Sigmoid colon (tissue), 7 donors: ENCODE measurements at places on chromosomes 4 and X.
A peak's percentile ranks its signal among the peaks of the same experiment; 100 is the strongest.

DNA sequence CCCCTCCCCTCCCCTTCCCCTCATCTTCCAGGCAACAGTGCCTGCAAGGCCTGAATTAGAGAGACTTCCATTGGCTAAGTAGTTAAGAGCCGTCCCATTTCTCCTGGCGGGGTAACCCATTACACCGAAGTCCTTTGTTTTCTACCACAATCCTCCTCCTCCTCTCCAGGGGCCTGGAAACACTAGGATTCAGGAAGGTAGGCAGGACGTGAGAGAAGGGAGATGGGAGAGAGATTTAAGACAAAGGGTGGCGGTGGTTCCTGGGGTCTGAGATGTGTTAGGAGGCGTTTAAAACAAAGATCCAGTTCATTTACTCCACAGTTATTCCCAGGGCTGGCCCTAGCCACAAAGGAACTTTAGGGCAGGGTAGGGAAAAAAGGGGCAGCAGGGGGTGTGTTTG, 28.0 kb downstream of the NYX start:
- DNase-seq: no peak

DNA sequence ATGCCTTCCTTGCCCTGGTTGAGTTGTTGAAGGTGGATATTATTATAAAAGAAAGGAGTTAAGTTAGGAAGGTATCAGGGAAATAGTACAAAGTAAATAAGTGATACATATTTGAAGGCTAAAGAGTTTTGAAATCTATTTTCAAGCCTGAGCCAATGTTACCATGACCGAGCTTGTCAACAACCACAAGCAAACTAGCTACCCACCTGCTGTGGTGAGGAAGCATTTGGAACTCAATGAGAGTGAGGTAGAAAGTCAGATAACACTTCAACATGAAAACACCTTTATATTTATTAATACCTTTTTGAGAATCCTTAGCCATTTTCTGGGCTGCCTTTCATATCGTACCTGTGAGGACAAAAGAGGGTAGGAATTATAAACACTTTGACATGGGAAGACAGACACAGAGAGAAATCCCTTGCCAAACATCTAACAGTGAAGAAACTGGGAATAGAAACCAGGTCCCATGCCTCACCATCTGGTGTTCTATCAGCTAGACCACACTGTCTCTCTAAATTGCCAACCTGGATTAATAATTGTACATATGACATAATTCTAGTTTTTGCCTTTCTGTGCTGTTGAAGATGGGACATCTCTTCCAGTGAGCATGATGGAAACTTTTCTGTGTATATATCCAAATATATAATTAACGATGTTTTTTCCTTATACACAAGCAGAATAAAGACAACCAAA, 606.4 kb upstream of the NR3C2 start:
- no peak for DNase-seq

DNA sequence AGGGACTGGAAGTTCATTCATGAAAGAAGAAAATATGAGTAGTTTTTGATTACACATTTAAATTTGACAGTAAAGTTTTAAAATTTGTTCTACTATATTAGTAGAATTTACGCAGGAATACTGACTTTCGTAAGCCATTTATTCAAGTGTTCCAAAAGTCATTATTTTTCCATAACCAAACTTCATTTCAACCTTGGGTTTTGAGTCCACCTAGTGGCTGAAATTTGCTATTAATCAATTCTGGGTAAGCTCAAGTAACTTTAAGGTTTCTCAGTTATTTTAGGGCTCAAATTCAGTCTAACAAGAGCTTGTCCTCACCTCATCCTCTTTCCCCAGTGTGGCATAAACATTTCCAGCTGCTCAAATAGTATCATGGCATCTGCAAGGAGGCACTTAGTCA, 175.4 kb downstream of the SH3BGRL start:
- no peak for DNase-seq

- no peak for DNase-seq
Observed at GRCh38 chr4:152301381-152301780, 234.5 kb downstream of the FBXW7 start.

GRCh38 chr4:102527695-102528283, 26.6 kb downstream of the NFKB1 start:
- DNase-seq: no peak

GRCh38 chrX:25523574-25524540, 508.1 kb upstream of the ARX start:
- no peak for DNase-seq

DNA sequence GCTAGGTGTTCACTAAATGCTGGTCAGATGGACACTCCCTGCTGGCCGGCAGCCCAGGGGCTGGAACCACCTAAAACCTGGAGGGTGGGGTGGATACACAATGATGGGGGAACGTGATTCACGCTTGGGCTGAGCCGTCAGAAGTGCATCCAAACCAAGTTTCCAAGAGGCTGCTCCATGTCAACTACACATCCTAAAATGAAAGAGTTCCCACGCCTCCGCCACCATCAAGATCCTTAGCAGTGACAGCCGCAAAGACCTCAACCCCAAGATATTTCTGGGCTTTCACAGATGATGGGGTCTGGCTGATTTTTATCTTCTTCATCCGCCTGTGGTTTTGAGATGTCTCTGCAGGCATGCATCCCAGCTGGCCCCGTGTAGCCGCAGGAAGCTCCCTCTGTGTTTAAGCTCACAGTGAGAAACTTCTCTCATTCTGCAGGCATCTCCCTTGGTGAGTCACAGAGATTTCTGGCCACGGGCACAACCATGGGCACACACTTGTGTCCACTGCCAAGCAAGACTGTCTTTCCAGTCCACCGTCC, 84.4 kb downstream of the HTRA3 start:
- DNase-seq: peak; percentile 53

DNA sequence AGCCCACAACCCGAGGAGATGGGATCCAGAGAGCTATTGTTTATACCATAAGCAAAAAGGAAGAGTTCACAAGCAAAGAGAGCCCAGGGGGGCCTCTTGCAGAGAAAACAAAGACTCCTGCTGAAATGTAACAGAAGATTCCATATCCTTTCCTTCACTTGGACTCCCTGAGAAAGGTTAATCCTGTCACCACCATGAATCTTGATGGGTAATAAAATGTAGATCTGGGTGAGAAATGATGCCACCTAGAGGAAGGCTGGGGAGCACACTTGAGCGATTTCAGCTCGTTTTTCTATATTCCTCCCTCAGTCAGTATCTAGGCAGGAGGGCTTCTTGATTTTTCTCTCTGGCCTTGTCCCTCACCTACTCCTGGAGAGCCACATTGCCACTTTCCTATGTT, 10.2 kb upstream of the KCNE5 start:
- DNase-seq: no peak

DNA sequence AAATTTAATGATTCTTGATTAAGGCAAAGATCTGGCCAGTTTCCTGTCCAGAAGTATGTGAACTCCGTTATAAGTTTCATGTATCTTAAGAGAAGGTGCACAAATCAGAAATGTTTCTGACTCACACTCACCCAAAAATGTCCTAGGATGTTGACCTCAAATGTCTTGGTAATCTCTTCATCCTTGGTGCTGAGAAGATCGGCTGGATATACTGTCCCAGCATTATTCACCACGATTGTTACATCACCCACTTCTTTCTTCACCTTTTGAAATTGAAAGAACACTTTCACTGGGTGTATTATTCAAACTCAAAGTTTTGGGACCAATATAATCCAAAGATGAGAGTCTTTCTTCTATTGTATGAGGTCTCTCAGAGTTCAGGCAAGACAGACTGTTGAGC, 5.7 kb downstream of the HSD17B13 start:
- no peak for DNase-seq

DNA sequence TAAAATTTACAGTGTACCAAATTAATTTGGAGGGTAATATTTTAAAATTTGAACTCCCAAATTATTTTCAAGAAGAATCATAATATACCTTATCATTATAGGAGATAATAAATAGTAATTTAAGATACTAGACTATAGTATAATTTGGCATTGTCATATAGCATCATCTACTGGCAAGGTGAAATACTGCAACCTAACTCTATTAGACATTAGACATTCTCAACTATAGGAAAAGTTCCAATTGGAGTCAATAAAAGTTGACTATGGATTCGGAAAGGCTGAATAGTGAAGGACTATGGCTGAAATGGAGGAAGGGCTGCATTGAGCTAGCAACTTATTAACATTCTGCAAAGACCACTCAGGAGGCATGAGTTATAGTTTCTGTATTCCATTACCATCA, 113.0 kb downstream of the PRDM5 start:
- DNase-seq: no peak

GRCh38 chr4:110492522-110492921, 16.6 kb downstream of the ENPEP start:
- no peak for DNase-seq

GRCh38 chr4:59091146-59092142, 1981.3 kb upstream of the IGFBP7 start:
- DNase-seq: peak; percentile 54

- no peak for DNase-seq
Observed at GRCh38 chr4:181424362-181425016, 818.7 kb upstream of the TENM3 start.

GRCh38 chr4:104017213-104017612, 297.4 kb upstream of the TACR3 start:
- no peak for DNase-seq

DNA sequence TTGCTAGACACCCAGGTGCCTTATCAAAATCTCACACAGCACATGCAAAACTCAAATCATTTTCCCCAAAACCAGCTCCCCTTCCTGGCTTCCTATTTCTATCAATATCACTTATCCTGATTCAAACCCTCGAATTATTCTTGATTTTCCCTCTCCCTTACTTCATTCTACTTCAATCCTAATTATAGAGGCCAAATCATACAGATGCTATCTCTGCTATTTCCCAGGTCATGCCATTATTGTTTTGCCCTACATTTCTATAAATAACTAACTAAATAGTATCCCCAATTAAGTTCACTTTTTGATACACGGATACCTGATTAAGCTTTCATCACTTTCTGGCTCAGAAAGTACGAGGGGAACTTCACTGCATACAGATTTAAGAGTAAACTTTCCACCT, 62.4 kb downstream of the FBXL5 start:
- DNase-seq: no peak

DNA sequence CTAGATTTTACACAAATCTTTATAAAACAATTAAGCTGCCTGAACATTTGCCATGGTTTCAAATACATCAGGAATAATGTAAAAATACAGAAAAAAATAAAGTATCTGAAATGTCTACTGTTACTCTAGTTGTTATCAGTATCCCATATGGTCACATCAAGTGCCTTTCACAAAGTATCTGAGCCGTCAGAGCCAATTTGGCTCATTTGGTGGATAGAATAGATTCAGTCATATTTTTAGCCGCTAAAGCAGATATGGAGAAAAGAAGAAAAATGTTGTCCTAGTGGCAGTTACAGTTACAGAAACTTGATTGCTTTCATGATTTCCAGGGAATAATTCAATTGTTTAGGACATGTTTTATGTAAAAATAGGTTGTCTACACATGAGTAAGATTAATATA, 641.1 kb downstream of the RAPGEF2 start:
- DNase-seq: no peak

GRCh38 chr4:128287141-128287870, at the start of gene PGRMC2:
Gene PGRMC2 (minus strand): TSS chr4:128287813. CDS start chr4:128287790, 23 bp downstream.
- DNase-seq: peak; percentile 70

DNA sequence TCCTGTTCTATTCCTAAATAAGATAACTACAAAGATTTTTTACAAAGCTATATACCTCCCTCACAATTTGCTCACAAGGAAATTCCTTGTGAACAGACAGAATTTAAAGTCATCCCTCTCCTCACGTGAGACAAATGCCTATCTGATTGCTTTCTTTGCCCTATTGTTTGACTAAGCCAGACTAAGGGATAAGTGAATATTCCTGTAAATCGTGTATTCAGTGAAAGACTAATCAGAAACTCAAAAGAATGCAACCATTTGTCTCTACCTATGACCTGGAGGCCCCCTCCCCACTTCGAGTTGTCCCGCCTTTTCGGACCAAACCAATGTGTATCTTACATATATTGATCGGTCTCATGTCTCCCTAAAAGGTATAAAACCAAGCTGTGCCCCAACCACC, 15.3 kb upstream of the ZBTB33 start:
- DNase-seq: no peak
